Activated naive CD8-positive, alpha-beta T cell treated with anti-CD3 and anti-CD28 coated beads, Interleukin-2, amount 10 ng/mL, durations not matched to agents 7 days and 5 days (primary cell): ENCODE measurements at places on chromosomes 12 and 14. TPM values are rescaled to one million over a fixed set of nuclear protein-coding genes. Genes with fewer than 3 reads are reported as not detected.

Gene IGFBP6
- total RNA-seq, result 2.0 TPM

Gene SCFD1
- total RNA-seq, result 52.3 TPM

DNA sequence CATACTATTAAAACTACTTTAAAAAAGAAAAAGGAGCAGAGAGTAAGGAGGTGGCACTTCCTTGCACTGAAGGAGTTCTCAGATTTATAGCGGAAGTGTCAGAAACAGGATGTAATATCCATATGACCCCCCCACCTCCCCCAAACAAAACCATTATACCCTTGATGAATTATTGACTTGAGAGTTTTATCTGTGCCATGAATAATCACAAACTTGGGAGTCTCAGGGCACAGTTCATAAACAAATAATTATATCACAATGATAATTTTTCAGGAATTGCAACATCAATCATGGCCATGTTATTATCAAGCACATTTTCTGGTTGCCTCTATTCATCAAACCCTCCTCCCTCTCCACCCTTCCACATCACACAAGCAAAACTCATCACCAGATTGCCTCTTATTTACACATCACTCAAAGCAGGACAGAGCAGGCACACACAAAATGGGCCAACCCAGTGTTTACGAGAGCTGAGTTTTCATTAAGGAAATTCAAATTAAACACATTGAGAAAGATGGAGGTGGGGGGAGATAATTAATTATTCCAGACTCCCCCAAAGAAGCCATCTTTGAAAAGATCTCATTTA is 141.4 kb downstream of the EGLN3 start:
- peaks cover 2% of the 10 kb centered on the region for H3K4me1 ChIP-seq
- no peak overlapping the region for H3K4me3 ChIP-seq
- DNase-seq, result no peak
- no peaks in the 10 kb centered on the region for H3K36me3 ChIP-seq
- H3K27ac ChIP-seq, result no peak overlapping the region

- peaks cover 2% of the 10 kb centered on the region for H3K27me3 ChIP-seq
- no peaks in the 10 kb centered on the region for H3K4me1 ChIP-seq
- no peaks in the 10 kb centered on the region for H3K36me3 ChIP-seq
- H3K27ac ChIP-seq, result no peak overlapping the region
- H3K4me3 ChIP-seq, result no peak overlapping the region
Observed at GRCh38 chr14:98298481-98299244, 973.3 kb downstream of the BCL11B start.

DNA sequence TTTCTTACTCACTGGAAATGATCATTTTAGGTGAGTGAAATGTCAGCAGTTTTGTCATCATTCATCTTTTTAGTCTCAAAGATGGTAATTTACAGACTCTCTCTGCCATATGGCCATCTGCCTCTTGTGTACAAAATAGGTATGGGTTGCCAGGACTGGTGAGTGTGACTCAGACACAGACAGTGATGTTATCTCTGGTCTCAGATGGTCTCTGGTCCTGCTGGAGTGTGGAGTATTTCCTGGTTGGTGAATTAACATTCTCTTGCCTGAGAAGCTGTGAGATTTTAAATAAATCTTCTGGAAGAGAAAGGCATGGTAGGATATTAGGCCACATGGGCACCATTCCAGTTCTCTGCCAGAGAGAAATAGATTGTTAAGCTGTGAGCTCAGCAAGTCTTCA is 207.0 kb downstream of the ATP23 start:
- H3K4me1 ChIP-seq, result no peaks in the 10 kb centered on the region
- DNase-seq, result no peak
- no peak overlapping the region for H3K27ac ChIP-seq
- H3K36me3 ChIP-seq, result no peaks in the 10 kb centered on the region
- H3K27me3 ChIP-seq, result peaks cover 5% of the 10 kb centered on the region

GRCh38 chr14:91361233-91361811 is 56.3 kb downstream of the CCDC88C start:
- H3K27ac ChIP-seq, result no peak overlapping the region
- H3K4me1 ChIP-seq, result peaks cover 50% of the 10 kb centered on the region
- DNase-seq, result no peak
- peaks cover 16% of the 10 kb centered on the region for H3K36me3 ChIP-seq

- H3K4me3 ChIP-seq, result no peak overlapping the region
- no peak overlapping the region for H3K27ac ChIP-seq
- no peaks in the 10 kb centered on the region for H3K36me3 ChIP-seq
- H3K27me3 ChIP-seq, result no peaks in the 10 kb centered on the region
- no peaks in the 10 kb centered on the region for H3K4me1 ChIP-seq
Observed at GRCh38 chr14:38469156-38469555, 213.3 kb upstream of the CLEC14A start.
